CD4-positive, alpha-beta T cell treated with Interferon alpha-2 for 1 hour (primary cell): ENCODE measurements at places on chromosomes 2 and 18.

GRCh38 chr18:26487437-26487836 lies 60.9 kb downstream of the KCTD1 start:
- no peak for DNase-seq

DNA sequence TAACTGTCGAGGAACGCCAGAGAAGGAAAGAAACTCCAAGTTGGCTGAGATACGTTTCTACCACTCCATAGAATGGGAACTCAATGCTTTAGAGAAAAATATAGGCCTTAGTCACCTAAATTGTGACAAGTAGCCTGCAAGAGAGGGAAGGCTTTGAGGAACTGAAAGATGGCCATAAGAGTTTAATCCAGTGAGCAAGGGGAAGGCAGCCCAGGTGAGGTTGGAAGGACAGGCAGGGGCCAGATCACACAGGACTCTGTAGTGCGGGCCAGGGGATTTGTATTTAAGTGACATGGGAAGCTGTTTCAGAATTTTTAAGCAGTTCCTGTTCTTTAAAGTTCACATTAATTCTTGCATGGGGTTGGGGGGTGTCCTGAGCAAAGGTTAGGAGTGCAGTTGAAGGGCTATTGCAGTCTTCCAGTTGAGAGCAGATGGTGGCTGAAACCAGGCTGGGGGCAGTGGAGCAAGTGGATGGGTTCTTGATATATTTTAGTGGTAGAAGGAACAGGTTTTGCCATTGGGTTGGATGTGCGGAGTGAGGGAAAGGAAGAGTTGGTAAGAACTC lies 138.9 kb upstream of the PELI1 start:
- DNase-seq: no peak

DNA sequence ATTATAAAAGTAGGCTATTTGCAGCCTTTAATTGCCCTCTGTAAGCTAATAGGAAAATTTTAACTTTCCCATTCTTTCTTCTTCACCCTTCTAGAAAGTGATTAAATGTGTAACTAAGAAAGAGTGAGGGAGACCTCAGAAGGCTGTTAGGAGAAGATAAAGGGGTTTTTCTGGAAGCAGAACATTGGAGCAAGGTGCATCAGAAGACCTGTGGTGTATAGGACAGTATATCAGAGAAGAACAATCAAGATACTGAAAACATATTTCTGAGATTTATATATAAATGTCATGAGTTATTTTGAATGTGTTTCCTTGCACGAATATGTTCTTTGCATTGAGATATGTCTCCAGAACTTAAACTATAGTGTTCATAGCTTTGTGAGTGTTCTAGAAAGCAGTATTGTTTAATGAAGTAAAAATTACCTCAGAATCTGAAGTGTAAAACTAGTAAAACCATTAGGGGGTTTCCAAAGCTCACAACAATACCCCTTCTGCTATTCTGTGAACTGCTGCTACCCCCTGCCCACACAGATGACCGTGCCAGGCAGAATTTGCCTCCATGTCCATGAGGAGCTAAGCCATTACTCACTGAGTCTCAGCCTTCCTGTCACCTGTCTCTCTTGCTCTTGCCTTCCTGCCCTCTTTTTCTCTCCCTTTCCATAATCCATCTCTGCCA lies 537.9 kb downstream of the EPHA4 start:
- no peak for DNase-seq

DNA sequence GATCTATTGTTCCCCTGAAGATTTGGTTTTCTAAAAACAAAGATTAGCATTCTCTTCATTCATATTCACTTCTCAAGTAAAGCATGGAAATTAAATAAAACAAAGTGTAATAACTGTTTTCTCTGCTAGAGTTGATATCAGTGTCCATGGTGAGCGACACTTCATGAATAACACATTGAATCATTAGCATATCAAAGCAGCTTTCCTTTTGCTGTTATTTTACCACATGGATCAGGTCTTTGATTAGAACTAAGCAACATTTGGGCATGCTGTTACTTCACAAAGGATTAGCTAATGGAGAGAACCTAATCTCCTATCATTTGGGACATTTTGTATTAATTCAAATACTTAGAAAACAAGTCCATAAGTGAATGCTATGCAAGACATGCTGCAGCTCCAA lies 368.8 kb upstream of the CDH19 start:
- no peak for DNase-seq

DNA sequence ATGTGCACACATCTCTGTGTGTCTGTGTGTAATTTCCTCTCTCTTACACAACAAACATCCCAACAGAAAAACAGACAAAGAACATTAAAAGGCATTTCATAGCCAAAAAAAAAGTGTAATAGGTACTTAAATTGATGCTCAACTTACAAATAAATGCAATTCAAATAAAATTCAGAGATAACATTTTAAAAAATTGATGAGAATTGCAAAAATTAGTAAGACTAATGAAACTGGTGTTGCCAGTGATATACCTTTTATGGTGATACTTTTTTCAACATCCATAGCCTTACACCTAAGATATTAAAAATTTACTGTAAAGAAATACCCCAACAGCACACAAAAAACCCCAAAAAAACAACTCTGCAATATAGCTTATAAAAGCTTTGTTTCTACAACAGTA lies 76.0 kb downstream of the SS18 start:
- DNase-seq: no peak

- DNase-seq: no peak
These were observed 72.5 kb upstream of the ID2 start for GRCh38 chr2:8609357-8609811.
